ENCODE measurements at places on chromosomes 2 and 18.

DNA sequence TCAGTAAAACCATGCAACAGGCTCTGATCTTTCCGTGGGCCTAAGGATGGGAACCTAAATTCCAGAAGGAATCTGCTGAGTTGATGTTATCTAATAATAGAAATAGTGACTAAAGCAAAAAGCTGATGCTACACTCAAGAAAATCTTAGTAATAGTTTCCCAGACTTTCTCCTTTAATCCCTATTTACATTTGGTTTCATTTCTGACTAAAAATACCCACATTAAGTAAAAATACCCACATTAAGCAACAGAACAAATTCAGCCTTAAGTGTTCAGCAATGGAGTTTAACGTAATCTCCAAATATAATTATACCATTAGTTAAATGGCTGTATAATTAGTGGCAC, 50.3 kb downstream of the CCBE1 start:
- no peak for DNase-seq

DNA sequence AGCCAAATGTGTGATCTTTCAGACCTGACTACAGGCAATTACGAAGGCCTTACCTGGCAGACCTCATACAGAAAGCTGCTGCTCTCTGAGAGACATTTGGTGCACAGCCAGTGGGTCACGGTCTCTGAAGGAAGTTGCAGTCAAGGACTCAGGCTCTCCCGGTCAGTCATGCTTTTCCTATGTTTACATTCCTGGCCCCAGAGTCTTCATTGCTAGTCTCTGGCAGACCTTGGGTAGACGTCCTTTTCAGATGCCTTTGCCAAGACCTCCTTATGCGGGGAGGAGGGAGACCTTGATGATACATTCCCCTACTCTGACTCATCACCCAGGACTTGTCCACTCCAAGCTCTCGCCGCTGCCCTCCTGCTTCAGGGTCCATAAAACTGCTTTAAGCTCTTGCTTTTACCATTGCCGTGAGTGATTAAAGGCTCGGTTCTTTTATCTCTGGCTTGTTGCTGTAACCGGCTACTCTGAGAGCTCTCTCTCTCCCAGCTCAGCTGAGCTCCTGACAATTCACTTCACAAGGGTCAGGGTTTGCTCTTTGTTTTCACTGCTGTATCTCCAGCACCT, 62.0 kb upstream of the SLC35F5 start:
- DNase-seq = peak; percentile 98

- no peak for DNase-seq
Observed at GRCh38 chr2:127942002-127942401, 56.2 kb upstream of the AMMECR1L start.

DNA sequence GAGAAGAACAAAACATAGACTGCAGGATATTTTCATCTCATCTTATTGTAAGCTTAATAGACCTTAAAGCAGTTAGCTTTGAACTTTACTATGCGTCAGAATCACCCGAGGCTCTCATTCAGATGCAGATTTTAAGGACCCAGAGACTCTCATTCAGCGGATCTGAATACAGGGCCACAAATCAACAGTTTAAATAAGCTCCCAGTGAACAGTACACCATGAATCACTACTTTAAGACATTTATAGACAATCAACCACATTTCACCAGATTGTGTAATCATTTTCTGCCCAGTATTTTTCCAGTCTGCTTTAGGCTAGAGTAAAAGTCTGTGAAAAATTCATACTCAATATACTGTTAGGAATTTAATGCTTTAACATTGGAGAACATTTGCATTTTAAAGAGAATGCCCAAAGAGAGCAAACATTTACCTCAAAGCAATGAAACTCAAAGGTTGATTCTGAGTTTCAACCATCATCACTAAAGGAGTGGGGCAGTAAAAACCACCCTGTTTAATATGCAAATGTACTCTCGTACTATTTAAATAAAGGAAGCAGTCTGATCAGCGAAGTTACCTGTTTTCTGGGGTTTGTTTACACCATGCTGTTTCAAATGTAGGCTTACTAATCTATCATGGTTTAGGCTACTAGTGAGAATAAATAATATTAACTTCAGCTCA, 11.0 kb upstream of the ALPK2 start:
- DNase-seq = peak; percentile 62

DNA sequence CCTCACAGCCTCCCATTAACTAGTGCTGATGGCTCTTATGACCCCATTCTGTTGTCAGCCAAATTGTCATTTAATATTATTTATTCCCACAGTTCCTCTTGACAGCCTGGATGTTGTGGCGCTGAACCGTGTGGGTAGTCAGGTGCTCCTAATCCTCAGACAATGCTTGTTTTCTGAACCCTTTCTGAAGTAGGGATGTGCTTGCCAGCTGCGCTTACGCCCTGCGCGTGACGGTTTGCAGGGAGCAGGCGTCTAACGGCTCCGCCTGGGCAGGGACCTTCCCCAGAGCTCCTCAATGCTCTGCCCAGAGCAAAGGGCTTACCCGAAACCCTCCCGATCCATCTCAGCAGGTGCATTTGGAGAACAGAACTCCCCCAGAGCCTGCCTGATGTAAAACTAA, 358.2 kb upstream of the MYT1L start:
- no peak for DNase-seq

GRCh38 chr18:79489051-79489898, 93.5 kb downstream of the NFATC1 start:
- no peak for DNase-seq

DNA sequence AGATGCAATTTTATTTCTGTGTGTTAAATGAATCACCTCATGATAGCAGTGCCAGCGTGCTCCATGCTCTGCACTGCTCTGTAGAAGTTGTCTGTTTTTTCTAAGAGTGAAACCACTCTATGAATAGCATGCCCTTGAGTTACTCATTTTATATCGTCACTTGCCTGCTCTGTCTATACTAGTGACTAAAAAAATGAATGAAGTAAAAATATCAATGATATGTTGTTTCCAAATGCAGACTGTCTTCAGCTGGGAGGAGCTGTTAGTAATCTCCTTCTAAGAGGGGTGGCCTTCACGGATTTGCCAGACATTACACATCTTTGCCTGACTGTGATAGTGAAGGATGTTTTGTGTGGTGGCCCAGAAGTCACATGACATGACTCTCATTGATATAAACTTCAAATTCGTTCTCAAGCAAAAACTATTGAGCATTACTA, 852.1 kb downstream of the CNTNAP5 start:
- DNase-seq = peak; percentile 7

DNA sequence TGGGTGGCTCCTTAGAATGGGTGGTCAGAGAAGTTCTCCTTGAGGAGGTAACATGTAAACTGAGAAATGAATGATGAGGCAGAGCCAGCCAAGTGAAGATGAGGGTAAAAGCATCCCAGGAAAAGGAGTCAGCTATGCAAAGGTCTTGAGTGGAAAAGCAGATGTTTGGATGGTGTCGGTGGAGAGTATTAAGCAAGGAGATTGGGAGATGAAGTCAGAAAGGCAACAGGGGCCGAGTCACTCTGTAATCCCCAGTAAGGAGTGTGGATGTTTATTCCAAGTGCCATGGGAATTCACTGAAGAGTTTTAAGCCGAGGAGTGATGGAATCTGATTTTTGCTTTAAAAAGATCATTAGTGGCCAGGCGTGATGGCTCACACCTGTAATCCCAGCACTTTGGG, 3.4 kb upstream of the STAMBP start:
- DNase-seq = no peak

DNA sequence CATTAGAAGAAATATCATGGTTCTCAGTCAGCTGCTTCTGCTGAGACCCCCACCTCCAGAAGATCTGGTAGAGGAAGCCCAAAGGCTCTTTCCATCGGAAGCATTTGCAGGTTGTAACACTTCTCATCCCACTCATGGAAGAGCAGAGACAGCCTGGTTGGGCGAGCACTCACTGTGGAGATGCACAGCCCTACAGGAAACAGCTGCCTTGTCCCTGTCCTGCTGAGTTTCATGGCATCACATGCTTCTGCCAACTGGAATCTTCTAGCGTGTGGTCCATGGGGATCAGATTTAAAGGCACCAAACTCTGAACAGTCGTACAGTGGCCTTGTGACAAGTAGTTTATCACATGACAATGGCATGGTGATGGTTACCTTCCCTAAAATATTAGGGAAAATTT, 36.3 kb upstream of the ACKR3 start:
- no peak for DNase-seq

DNA sequence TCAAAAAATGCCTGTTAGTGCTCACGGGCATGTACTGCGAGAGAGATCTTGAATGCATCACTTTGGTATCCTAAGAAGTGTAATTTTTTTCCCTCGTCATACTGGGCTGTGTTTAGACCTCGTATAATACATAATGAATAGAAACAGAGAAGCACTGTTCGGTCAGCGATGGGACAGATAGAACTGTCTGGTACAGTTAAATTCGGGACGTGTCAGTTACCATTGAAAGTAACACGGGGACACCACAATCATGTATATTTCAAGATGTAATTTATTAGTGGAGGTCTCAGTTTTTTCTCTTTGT, 1.8 kb downstream of the PKP4 start:
- DNase-seq = no peak

DNA sequence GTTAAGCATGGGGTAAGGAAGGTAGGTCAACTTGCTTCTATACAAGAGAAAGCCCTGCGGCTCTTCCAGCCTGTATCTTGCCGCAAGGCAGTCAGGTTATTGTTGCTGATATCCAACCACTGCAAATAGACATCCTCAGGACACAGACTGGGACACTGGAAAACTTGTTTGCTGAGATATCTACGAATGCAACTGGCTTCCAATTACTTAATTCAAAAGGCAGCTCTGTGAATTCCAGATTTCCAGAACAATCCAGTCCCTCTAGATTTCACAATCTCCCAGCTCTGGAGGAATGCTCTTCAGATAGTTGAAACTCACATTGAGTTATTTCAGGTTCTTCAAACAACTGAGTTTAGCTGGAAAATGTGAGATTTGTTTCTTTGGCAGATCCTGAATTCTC, 34.6 kb upstream of the SP9 start:
- DNase-seq = peak; percentile 21

GRCh38 chr2:46816846-46817726, 98.5 kb downstream of the MCFD2 start:
- no peak for DNase-seq

DNA sequence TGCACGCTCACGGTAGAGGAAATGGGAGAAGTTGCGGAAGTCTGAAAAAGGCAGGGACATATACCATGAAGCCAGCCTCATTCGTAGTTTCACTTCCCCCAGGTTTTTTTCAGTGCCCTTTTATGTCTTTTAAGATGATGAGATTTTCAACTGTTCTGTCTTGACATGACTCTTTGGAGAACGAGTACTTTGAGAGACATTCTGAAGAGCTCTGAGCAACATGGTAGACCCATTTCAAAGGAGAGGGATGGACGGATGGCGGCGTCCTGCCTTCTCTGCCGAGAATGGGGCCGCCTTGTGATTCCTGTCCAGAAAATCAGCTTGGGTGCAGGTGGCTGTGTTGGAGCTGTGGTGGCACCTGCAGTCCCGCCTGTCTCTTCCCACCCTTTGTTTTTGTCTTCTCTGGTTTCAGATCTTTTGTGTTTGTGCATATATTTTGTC, 41.7 kb downstream of the SH3BP4 start:
- no peak for DNase-seq

- no peak for DNase-seq
Observed at GRCh38 chr2:74708883-74709282, 54.8 kb downstream of the SEMA4F start.

- no peak for DNase-seq
Observed at GRCh38 chr2:237878321-237879057, 19.1 kb downstream of the RAMP1 start.

DNA sequence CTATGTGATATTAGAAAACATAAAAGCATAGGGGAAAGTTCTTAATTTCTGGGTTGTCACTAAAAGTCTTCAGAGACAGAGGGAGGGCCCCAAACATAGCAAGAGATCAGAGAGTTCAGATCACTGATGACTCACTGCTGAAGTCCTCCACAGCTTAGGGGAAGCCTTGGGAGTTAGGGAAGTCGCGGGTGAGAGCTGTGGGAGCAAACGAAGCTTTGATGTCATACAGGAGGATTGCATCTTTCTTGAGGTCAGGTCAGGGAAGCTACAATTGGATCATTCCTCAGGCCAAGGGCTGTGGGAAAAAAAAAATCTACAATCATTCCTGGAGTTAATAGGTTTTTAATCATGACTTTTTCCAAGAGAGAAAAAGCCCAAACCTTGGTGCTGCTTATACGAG, 96.2 kb downstream of the COPS8 start:
- peak; percentile 45 for DNase-seq

DNA sequence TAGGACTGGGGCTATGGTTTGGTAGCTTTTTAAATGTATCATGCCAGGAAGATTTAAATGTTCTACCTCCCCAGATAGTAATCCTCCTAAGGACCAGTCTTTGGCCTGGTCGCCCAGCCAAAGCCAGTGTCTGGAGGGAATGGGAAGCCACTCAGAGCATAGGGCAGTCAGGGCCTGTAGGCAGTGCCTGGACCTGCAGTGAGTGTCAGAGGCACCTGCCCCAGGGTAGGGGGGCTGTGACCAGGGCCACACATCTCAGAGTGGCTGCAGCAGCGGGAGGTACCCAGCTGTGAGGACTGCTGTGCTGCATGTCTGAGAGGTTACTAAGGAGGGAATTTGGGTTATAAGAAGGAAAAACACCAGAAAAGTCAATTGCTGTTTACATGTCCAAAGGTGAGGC, 57.7 kb downstream of the MYT1L start:
- DNase-seq = no peak

DNA sequence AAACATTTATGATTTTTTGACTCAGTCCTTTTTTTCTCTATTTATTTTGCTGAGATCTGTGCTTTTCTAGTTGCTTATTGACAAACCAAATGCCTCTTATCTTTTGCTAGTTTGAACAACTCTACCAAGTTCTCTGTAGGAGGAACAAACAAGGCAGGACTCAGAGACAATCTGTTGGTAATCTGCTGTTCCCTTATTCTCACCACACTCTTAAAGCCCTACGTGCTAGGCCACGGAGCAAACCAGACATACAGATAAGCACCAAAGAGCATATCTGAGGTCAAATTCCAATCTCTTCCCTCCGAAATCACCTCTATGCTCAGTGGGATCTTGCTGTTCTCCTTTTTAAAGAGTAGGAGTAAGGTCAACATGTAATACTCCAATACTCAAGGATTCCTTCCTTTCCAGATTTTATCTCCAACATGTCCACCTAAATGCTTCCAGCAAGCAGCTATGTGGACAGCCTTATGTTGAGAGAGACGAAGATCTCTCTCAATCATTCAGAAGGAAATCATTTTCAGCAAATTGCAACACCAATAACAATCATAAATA, 18.4 kb downstream of the FN1 start:
- peak; percentile 89 for DNase-seq

DNA sequence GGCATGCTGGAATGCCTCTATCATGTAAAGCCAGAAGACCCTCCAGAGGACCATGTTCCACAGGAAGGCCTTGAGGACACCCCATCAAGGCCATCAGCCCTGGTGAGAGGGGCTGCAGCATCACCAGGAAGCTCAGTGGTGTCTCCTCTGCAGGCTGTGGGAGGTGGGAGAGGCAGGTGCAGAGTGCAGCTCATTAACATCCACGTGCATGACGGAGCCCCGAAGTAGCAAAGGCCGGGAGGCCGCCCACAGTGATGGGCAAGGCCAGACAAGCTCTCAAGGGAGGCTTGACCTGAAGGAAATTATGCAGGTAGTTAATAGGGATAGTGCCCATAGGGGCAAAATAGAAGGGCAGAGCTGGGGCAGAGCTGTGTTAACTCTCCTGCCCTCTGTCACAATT, 30.3 kb upstream of the SMCHD1 start:
- DNase-seq = no peak
